ENCODE measurements at places on chromosomes 2 and 18.

DNA sequence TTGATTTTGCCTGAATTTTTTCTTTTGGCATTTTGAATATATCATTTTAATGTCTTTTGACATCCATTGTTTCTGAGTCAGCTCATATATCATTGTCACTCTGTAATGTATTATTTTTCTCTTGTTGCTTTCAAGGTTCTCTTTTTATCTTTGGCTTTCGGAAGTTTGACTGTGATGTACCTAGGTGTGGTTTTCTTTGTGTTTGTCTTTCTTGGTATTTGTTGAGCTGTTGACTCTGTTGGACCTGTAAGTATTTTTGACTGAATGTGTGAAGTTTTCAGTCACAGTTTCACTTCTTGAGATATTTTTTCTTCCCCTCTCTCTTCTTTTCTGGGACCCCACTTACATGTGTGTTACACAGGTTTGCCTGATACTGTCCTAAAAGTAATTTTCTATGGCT is 24.9 kb upstream of the DRC1 start:
- no peak for DNase-seq

DNA sequence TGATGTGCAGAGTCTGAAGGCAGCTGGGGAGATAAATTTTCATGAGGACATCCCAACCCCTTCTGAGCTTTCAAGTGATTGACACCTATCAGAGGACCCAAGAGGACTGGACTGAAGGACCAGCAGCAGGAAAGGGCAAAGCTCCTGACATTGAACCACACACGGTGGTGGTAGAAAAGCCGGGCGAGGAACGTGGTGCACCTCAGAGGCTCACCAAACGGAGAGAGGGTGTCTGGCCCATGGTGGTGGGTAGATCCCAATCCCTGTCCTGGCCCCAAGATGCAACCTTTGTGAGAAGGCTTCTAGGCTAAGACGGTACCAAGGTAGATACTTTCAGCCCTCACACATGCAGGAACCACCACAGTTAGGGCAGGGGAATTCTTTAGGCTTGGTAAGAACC is 52.1 kb downstream of the FRZB start:
- no peak for DNase-seq

GRCh38 chr2:134555411-134555810 is 163.4 kb downstream of the TMEM163 start:
- peak; percentile 22 for DNase-seq

- peak; percentile 31 for DNase-seq
Observed at GRCh38 chr2:119544075-119544938, at the start of gene CFAP221. Gene CFAP221 (plus strand): TSS chr2:119544449. CDS start chr2:119546132, 1,683 bp downstream.

DNA sequence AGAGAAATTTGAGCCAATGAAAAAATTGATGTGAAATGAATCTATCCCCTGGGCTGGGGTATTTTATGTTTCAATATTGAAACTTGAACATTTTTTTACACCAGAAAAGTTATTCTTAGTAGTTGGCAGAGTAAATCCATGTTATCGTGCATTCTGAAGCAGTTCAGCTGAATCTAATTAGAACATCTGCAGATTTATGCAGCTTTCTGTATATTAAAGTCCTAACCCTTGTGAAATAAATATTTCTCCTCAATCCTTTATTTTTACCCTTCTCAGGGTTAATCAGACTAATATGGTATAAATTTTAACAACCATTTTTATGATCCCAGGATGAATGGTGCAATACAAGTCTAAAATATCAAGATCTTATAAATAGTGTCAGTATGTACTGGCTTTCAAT is 69.5 kb downstream of the CDH20 start:
- no peak for DNase-seq

GRCh38 chr2:241499146-241499965 is 9.0 kb downstream of the STK25 start:
- no peak for DNase-seq

- no peak for DNase-seq
Observed at GRCh38 chr2:77484026-77484425, 38.1 kb downstream of the LRRTM4 start.

GRCh38 chr2:189268763-189269162 is 89.2 kb upstream of the COL5A2 start:
- DNase-seq, result no peak

DNA sequence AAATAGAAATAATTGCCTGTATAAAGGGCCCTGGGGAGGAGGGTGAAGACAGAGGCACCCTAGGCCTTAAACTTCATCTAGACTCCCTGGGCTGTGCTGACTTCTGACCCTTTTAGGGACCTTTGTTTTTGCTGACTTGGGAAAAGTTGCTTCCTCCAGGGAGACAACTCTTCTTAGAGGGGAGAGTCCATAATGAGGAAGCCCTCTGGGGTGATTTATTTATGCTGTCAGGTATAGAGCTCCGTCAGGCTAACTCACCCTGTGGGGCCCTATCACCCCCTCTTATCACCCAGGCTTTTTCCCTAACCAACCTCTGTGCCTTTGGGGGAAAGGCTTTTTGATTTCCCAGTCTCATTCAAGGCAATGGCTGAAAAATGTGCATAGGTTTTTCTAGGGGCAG is 8.1 kb downstream of the ONECUT2 start:
- no peak for DNase-seq
